A172 (cell line): ENCODE measurements at places on chromosomes 12 and 14.

DNA sequence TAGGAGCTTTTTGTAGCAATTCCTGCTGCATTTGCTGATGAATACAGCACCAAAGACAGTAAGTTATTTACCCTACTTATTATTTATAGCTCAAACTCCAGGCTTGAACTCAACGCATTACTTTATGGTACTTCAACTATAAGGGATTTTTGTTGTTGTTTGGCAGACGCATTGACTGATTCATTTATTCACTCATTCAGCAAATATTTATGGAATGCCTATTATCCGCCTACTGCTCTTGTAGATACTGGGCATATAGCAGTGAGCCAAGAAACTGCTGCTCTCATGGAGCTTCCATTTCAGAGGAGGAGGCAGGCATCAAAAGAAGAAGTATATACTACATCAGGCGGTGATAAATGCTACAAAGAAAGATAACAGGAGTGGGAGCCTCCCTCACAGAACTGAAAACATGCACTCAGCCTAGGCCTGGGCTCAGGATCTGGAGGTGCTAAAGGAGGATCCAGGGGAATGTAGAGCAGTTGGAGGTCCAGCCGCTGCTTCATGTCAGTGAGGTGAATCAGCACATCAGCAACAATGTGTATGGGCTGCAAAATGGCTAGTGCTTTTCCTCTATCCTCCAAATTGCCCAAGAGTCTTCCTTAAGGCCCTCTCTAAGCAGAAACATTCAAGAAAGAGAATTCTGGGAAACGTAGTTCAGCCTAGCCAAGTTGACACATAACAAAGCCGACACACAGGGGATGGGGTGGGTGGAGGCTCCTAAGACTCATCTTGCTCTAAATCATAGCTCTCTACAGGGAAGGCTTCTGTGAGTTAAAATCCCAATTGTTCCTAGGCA is 157.5 kb downstream of the NRXN3 start:
- DNase-seq: no peak

GRCh38 chr14:81990312-81990761 is 456.7 kb upstream of the SEL1L start:
- peak; percentile 10 for DNase-seq

DNA sequence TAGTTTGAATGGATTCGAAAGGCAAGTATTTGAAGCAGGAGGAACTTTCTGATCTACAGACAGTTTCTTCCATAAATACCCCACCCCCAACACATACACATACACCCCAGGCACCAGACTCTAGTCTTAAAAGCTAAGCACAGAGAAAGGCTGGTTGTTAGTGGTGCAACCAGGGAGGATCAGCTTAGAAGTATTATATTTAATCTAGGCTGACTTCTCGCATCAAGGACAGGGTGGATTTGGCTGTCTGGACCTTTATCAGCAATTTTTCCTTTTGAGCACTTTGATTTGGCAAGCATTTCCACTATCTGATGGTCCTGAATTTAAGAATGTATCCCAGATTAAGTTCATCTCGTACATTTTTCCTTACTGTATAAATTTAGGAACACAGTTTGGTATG is 1489.8 kb upstream of the FLRT2 start:
- no peak for DNase-seq

DNA sequence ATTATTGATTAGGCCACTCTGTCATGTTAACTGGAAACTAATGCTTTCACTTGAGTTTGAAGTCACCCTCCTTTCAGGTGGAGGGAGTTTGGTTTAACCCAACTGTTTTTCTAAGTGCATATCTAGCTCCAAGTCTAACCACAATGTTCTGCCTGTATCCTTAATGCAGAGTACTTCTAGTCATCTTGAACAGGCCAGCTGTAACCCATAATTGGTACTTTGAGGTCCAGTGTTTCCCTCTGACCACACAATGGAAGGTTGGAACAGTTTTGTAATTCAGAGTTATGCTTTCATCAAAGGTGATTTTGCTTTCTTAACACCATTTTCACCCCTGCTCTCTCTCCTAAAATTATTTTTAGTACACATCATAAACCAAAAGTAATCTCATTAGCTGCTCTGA is 237.2 kb upstream of the DCN start:
- no peak for DNase-seq

- DNase-seq: peak; percentile 71
Observed at GRCh38 chr12:34218193-34219045, 196.1 kb downstream of the ALG10 start.
